ENCODE measurements at places on chromosomes 13 and 19. TPM values are rescaled to one million over a fixed set of nuclear protein-coding genes. Genes with fewer than 3 reads are reported as not detected.

- DNase-seq = peak; percentile 97
Observed at GRCh38 chr13:26253787-26254582, at the start of gene CDK8. Gene CDK8, plus strand, starts transcription at chr13:26254129. Its CDS starts 513 bp downstream, at chr13:26254642.

Gene MAMSTR
- 3.7 TPM for total RNA-seq

DNA sequence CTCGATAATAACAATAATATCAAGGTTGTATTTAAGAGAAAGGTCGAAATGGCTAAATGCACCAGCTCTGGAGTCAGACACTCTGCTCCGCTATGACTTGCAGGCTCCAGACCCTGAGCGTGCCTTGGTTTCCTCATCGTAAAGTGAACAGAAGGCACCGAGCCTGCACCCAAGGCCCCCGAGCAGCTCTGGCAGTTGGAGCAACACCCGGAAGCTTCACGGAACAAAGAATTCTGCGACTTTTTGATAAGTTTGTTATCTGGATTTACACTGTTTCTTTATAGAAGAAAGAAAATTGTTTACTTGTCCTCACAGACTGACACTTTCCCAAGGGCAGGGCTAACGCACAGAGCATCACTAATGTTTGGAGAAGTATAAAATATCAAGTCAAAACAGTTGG, 4.4 kb downstream of the GRTP1 start:
- no peak for DNase-seq

DNA sequence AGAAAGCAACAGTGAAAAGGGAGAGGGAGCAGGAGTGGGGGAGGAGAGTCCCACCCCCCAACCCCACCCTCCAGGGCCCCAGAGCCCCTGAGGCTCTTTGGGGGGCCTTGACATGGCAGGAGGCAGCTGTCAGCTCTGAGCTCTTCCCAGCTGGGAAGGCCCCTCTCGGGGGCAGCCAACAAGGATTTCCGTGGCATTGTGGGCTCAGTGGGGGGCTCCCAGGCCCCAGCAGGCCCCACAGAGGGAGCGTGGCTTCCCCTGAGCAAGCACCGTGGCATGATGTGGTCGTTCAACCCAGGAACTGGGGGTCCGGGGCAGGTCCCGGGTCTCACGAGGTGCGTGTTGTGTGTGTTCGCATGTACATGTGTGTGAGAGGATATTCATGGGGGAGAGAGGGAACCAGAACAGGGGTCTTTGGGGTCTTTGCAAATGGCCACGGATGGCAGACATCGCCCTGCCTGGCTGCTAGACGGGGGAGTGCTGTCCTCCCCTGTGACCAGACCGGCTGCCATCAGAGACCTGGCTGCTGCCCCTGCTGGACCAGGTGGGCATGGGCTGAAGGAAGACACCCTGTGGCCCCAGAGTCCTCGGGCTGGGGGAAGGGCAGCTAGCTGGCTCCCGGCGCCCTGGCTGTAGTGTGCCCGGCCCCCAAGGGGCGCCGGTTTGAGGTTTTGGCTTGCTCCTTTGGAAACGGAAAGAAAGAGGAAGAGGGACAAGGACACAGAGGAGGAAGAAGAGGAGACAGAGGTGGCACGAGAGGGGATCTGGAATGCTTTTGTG, 3.7 kb upstream of the AKAP8L start:
- DNase-seq = no peak
